ENCODE measurements at places on chromosomes 6 and 20.

DNA sequence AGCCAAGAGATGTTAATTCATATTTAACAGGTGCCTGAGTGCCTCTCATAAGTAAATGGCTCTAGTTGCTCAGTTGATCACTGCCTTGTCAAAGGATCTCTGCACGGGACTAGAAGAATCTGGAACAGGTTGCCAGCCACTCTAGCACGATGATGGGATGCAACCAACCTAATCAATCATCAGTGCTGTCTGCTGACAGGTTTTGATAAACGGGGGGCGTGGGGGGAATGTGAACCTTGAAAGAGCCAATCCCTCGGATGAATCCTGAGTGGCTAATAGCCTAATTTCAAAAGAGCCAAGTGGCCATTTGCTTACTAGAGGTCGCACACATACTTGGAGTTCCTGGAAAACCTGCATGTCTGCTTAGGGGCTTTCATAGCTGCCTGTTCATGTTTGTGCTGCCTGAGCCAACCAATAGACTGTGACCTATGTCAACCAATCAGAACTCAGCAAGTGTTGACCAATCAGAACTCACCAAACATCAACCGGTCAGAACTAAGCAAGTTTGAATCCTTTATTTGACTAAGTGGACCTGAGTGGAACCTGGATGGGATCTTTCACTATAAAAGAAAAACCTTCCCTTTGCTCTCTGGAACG, 43.5 kb upstream of the ECI2 start:
- no peak for DNase-seq

DNA sequence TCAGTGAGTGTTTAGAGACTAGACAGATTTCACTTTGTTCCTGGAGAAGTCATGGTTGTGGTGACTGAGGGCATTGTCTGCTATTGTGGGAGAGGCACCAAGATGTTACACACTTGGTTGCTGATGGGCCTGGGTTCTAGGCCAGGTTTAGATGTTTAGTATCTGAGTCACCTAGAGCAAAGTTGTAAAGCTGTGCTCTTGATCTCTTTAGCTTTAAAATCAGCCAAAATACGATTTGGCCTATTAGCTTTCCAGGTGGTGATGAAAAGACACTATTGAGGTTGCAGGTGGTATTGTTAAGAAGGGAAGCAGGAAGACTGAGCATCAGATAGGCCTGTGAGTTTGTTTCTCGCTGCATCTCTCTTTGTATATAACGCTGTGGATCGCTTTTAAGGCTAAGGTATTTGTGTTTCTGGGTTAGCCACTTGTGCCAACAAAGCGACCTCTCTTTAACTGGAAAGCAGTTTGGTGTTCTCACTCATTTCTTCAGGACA, 48.6 kb downstream of the FOXO3 start:
- no peak for DNase-seq

DNA sequence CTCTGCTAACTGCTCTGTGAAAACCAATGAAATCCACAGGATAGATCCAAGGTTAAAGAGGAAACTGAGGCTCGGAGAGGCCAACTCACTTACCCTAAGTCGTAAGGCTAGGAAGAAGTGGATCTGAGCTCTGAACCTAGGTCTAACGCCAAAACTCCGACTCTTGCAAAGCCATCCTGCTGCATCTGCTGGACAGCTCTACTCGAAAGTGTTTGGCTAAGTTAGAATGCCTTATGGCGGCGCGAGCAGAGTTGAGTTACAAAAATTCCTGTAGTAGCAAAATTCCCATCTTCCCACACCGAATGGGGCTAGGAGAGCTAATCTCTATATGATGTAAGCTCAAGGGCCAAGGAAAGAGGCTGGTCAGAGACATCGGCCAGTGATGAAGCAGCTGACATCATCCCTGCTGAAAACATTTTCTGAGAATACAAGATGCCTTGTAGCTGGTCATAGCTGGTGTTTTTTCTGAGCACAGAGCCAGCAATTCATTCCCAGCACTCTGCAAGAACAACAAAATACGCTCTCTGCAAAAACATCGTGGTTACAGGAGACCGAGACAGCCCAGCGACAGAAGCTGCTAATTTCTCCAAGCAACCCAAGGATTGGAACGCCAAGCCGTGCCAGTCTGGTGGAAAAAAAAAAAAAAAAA, 1.8 kb downstream of the SPATA2 start:
- DNase-seq: no peak

DNA sequence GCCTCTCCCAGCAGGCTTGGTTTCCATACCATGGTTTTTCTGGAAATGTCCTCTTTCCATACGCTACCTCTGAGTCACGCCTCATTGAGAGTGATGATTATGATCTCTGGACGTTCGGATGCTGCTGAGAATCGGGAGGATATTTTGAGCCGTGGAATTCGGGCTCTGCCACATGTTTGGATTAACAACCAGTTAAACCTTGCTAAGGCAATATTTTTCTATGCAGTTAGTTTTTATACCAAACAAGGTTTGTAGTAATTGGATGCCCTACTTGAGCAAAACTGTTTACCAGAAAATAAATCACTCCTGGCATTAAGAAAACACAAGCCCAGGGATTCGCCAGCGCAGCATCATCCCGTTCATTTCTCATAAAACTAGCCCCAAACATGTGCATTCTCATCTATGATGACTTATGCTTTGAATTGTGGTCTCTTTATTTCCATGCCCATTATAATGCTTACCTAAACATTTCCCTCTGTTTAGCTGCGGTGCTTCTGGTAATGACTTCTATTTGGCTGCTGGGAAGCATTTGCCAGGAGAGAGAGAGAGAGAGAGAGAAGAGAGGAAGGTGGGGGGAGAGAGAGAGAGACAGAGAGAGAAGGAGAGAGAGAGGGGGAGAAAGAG, 198.9 kb downstream of the CLIC5 start:
- DNase-seq: no peak

DNA sequence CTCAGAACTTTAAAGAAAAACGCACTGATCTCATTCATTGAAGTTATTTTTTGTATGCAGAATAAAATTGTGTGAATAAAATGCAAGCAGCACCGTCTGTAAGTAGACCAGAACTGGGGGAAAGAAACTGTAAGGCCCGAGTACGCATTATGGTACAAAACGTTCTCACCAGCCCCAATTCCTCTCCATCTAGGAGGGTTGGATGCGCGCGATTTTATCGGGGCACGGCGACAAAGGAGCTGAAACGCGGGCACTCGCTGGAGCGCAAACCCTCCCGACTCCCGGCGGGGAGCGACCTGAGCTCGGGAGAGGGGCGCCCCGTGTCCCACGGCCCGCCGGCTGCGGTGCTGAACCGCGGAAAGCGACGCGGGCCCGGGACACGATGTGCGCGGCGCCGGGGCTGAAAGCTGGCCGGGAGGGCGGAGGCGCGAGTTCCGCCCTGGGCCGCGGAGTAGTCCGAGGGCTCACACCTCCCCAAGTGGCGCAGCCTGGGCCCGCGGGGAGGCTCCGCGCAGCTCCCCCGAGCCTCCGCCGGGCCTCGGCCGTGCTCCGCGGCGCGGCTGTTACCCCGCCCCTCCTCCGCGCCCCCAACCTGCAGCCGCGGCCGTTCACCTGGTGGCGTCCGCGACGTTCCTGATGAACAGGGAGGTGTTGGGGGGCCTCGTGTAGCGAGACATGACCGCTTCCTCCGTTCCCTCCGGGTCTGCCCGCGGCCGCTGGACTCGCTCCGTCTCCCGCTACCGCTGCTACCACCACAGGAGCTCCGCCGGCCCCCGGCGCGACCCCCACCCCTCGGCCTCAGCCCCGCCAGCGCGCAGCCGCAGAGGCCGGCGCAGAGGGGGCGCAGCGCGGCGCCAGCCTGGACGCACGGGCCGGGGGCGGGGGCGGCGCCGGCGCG, at the start of gene SRSF12:
Gene SRSF12 (minus strand): TSS at position 861 of the 898 bp plus-strand sequence. CDS start 184 bp downstream, at position 677.
- DNase-seq: no peak

DNA sequence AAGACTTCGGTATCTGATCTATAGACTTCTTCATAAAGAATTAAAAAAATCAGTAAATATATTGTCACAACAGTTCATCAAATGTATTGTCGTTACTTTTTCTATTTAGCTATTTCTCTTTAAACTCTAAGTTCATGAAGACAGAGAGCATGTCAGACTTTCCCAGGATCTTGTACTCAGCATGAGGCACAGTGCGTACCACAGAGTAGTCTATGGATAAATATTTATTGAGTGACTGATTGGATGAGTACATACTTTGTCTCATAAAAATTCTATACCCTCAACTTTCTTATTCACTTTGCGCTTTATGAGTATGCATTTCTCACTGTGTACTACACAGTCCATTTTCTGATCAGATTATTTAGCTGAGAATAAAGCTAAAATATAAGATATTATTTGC, 1284.4 kb upstream of the ADGRB3 start:
- no peak for DNase-seq

GRCh38 chr6:1786455-1787453, 177.0 kb downstream of the FOXC1 start:
- no peak for DNase-seq

DNA sequence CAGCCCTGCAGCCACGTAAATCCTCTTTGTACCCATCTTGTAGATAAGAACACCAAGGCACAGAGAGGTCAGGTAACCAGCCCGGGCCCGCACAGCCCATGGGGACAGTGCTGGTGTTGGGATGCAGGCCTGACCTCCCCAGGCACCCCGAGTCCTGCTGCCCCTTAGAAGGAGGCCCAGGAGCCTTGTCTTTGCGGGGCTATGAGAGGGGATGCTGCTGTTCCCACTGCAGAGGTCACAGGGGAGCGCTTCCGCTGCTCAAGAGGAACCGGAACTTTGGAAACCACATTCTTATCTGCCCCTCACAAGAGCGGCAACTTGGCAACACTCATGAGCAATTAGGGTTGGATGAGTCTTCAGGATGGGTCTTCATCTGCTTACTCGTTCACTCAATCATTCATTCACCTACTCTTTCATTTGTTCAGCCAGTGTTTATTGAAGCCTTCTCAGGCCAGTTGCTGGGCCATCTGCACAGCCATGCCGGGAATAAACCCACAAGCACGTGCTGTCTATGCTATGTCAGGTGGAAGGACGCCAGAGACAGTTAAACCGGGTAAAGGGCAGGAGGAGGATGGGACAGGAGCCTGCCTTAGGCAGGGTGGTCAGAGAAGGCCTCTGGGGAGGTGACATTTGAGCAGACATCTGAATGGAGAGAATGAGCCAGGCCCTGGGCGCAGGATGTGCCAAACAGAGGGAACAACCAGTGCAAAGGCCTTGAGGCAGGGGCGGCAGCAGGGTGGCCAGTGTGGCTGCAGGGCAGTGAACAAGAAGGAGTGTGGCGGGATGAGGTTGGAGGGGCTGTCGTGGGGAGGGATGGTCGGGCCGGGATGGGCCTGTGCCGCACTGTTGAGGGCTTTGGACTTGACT, 60.8 kb downstream of the RBM38 start:
- DNase-seq: no peak

DNA sequence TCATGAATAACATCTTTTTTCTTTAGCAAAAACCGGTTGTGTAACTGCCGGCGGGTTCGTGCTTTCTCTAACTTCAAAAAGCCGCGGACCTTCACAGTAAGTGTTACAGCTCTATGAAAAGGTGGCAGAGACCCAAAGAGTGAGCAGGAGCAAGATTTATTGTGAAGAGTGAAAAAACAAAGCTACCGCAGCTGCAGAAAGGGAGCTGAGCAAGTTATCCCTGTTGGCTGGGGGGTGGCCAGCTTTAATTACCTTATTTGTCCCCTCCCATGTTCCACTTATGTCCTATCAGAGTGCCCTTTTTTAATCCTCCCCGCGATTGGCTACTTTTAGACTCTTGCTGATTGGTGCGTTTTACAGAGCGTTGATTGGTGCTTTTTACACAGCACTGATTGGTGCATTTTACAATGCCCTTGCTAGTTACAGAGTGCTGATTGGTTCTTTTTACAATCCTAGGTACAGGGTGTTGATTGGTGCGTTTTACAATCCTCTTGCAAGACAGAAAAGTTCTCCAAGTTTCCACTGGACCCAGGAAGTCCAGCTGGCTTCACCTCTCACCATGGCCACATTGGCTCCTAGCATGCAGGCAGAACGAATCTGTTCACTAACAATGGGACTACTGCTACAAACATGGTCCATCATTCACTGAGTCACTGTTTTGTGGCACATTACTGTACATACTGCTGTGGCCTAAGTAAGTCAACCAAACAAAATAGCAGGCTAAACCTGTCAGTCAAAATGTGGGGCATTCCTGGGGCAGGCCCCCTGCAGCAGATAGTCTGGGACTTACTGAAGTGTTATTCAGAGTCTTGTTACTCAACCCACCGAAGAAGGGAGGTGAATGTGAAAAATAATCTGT, 52.8 kb downstream of the MYLIP start:
- no peak for DNase-seq

GRCh38 chr6:31203345-31203979, 33.0 kb upstream of the POU5F1 start:
- no peak for DNase-seq

DNA sequence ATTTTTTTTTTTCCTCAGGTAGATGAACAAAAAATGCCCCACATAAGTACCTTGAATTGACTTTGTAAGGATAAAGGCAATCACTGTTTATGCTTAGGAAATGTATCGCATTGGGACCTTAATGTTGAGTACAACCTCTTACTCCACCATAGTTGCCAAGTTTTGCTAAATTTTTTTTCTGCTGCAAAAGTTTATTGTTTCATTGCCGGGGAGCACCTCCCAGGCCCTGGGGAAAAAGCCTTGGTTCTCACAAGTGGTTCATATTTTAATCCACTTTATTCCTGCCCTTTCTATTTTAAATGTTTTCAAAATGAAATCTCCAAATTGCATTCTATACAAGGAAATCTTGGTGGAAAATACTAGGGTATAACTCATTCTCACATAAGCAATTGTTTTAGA, 52.3 kb upstream of the UTRN start:
- DNase-seq: no peak

DNA sequence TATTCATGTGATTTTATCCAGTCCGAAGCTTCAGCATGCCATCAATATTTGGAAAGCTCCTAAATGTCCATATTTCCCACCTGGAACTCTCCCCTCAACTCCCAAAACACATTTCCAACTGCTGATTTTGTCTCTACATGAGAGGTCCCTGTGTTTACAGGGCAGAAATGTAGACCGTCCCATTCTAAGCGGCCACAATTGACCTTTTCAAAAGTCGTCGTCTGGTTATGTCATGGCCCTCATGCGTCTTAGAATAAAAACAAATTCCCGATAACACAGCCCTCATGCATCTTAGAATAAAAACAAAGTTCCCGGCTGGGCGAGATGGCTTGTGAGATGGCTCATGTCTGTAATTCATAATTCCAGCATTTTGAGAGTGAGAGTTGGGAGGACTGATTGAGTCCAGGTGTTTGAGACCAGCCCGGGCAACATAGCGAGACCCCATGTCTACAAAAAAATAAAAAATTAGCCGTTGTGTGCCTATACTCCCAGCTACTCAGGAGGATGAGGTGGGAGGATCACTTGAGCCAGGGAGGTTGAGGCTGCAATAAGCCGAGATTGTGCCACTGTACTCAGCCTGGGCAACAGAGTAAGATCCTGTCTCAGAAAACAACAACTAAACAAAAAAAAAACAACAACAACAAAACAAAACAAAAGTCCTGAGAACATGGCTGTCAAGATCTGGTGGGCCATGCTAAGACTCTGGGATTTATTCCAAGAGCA, 6.4 kb upstream of the ZNF217 start:
- DNase-seq: no peak

DNA sequence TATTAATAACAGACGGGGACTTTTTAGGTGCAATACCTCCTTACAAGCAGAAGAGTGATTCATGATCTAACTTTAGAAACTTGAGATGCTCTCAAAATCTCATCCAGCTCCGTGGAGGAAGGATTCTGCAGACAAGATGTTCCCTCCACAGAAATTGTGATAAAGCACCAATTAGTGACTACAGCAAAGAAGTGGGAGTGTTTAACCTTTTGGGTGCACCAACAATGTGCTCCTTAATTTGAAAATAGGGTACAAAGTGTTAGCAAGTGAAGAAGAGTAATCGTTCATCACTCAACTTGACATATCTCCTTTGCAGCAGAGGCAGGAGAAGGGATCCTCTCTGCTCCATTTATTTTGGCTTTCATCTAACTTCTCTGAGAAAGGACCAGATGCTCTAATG, 22.8 kb upstream of the SCP2D1 start:
- no peak for DNase-seq

- peak; percentile 31 for DNase-seq
Observed at GRCh38 chr6:143677891-143678791, at the start of gene PHACTR2. Gene PHACTR2, plus strand, starts transcription at chr6:143677965. Its CDS starts 199 bp downstream, at chr6:143678164.
